ENCODE measurements at places on chromosomes 13 and 19. TPM values are rescaled to one million over a fixed set of nuclear protein-coding genes. Genes with fewer than 3 reads are reported as not detected.

FGF14 gene
- total RNA-seq = 2.4 TPM

SYNGR4 gene
- not detected for total RNA-seq

ZNF763 gene
- 1.6 TPM for total RNA-seq

C1QTNF9 gene
- total RNA-seq = not detected

C19orf12 gene
- total RNA-seq = 19.8 TPM

RFPL4A gene
- total RNA-seq = 3.4 TPM

ACER1 gene
- not detected for total RNA-seq

Measured in dermis microvascular lymphatic vessel endothelial cell (primary cell).